ENCODE measurements at places on chromosomes 11 and 22.

DNA sequence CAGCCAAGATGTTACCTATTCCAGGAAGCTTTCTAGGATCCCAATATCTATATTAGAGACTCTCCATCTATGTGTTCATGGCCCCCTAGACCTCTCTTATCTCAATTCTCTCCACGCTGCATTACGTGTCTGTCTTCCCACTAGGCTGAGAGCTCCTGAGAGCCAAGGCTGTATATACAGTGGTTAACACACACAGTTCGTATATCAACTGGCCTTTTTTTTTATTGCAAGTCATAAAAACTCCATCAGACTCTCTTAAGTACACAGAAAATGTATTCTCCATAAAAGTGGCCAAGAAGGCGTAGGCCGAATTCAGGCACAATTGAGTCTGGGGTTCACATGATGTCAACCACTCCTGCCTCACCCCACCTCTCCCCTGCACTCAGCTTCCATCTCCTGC is 115.9 kb downstream of the TRIM29 start:
- DNase-seq = no peak

- DNase-seq = peak; percentile 37
Measured at GRCh38 chr11:64305691-64306562, 603 bp downstream of the ESRRA start.

GRCh38 chr11:23010790-23011335 is 150.6 kb upstream of the CCDC179 start:
- no peak for DNase-seq

- DNase-seq = no peak
Measured at GRCh38 chr11:67321313-67321871, 18.1 kb downstream of the SSH3 start.

GRCh38 chr11:131488238-131488637 is 117.8 kb downstream of the NTM start:
- DNase-seq = no peak

GRCh38 chr11:65427691-65428577 is 5.3 kb downstream of the NEAT1 start:
- DNase-seq = no peak

Measured in activated T-helper 1 cell treated with anti-CD3 and anti-CD28 coated beads, Interleukin-2, amount 50 U/mL, for 16 hours (primary cell).